Myocyte (in vitro differentiated cells): ENCODE measurements at places on chromosomes 13 and 19. TPM values are rescaled to one million over a fixed set of nuclear protein-coding genes. Genes with fewer than 3 reads are reported as not detected.

Gene USHBP1
- total RNA-seq = not detected in 2 replicates

Gene FPR1
- 0.05 and 0.16 TPM in 2 replicates for total RNA-seq

Gene TPT1
- 2,103 and 2,274 TPM in 2 replicates for total RNA-seq

Gene TBXA2R
- total RNA-seq = 0.16 and 0.26 TPM in 2 replicates

Gene ZNF723
- total RNA-seq = not detected in 2 replicates

Gene MBD3L4
- total RNA-seq = not detected in 2 replicates

- peak; percentile 59 for DNase-seq
These were observed 7.0 kb upstream of the HCN2 start for GRCh38 chr19:582497-583197.

- no peak for DNase-seq
These were observed 27.3 kb downstream of the ZNF114 start for GRCh38 chr19:48296963-48297734.

DNA sequence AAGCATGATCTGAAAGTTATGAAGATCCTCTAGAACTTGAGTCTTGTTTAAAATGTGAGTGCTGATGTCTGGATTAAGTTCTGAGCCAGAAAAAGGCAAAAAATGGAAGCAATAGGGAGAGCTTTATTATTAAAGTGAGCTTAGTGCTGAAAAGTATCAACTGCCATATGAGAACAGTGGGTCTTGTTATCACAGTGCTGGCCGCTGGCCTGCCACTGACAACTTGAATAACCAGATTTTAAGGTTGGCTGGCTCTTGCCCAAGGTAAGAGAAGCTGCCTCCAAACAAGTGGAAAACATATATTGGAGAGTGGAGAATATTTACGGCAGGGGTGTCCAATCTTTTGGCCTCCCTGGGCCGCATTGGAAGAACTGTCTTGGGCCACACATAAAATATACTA is 33.9 kb downstream of the NUFIP1 start:
- DNase-seq = no peak

DNA sequence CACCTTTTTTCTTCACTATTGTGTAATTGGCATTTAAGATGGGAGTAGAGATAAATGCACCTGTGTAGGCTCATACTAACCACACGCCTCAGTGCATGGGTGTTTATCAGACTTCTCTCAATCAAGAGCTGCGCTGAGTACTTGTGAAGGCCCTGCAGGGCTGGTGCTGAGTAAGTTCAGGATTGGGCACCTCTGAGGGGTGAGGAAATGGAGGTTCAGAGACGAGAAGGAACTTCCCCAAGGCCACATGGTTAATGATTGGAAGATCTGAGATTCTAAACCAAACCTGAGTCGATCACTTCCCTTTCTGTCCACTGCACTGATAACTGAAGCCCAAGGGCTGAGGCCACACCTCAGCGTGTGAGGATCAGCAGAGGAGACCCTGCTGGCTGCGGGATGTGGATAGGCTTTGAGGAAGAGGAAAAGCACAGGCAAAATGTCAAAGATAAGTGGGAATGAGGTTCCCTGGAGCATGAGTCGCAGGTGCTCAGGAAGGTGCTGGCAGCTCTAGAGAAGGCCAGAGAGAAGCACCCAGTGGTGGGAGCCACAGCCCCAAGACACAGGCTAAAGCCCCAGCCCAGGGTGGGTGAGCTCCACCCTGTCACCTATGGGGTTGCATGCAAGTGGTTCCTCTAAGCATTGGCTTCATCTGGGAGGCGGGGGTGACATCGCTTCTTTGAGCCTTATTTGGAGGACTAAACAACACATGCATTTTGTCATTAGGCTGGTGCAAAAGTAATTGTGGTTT is 32.3 kb upstream of the GJB6 start:
- no peak for DNase-seq

DNA sequence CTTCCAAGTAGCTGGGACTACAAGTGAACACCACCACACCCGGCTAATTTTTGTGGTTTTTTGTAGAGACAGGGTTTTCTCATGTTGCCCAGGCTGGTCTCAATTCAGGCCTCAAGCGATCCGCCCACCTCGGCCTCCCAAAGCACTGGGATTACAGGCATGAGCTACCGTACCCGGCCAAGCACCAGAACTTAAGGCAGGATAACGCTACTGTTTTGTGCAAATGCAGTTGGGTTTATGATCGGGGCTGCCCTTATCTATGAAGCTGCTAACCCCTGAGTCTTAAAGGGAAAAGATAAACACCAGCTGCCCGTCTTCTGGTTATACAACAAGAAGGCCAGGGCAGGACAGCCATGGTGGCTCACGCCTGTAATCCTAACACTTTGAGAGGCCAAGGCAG is 12.6 kb upstream of the TM6SF2 start:
- DNase-seq = no peak

- no peak for DNase-seq
These were observed 523.0 kb upstream of the NBEA start for GRCh38 chr13:34419025-34419424.

DNA sequence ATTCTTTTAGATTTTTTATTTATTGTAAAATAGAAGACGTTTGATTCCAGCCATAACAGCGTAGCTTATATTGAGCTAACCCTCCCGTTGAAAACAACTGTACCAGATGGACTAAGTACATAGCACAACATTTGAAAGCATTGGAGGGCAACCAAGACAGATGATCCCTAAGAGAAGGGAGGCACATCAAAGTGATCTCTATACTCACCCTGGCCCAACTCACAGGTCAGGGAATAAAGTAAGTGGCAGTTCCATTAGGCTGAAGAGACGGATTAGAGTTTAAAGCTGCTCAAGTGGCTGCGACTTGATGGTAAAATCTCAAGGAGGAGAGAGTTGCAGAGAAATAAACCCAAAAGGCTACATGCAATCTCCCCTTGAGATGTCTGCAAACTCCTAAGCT is 65.1 kb upstream of the ITM2B start:
- DNase-seq = no peak
